BJ (cell line): ENCODE measurements at places on chromosomes 3 and 15.

- no peak for DNase-seq
These were observed 13.3 kb upstream of the FEM1B start for GRCh38 chr15:68264282-68264681.

DNA sequence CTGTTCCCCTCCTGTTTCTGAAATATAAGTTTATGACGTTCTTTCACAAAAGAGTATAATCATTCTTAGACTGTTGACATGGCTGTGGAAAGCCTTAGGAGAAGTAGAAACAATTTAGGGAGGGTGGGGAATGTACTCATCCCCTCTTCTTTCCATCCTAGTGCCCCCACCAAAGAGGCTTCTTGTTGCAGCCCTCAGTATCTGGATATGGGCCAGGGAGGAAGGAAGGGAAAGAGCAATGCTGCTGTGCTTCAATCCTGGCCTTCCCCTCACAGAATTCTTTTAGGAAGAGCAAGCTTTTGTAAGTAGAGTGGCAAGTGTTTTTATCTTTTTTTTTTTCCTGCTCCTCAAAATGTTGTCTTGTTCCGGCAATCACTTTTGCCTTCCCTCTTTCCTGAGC, 1.7 kb downstream of the INAFM2 start:
- no peak for DNase-seq

- no peak for DNase-seq
These were observed 44.6 kb upstream of the NEDD4 start for GRCh38 chr15:56038015-56038414.

DNA sequence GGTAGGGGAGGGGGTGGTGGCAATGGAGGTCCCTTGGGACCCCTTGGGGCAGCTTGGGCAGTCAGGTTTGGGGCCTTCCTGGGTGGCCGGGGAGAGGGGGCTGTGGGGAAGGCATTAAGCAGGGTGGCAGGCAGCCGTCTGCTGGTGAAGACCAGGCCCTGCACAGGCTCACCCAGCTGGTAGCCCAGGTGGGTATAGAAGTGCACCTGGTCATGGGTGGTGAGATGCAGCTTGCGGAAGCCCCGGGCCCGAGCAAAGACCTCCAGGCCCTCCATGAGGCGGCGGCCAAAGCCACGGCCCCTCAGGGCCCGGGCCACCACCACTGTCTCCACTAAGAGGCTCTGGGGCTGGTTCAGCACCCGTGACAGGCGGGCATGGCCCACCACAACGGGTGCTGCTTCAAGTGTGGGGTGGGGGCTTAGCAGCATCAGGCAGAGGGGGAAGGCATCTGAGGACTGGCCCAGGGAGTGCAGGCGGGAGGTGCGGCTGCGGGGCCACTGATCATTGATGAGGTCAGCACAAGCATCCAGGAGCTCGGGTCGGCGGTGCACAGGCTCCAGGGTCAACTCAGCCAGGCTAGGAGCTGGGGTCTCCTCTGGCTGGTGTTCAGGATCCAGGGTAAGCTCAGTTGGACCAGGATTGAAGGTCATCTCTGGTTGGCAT, 2.4 kb downstream of the HYAL3 start:
- no peak for DNase-seq

- DNase-seq = no peak
These were observed 18.9 kb downstream of the SUMF1 start for GRCh38 chr3:4448187-4448586.

DNA sequence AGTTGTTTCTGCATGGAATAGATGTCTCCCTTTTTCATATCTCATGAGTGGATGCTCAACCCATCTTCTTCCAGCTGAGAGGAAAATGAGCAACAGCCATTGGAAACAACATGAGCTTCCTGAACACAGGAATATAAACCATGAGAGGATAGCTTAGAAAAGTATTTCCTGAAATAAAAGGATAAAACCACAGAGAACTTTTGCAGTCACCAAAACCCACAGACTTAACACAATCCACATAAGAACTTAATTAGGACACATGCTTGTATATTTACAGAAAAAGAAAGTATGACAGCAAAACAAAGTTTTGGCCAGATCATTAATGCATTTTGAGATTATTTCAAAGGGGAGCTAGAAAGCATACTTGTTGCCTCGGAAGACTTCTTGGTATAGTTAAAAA, 180.5 kb upstream of the RASGRP1 start:
- DNase-seq = peak; percentile 86
